ENCODE measurements at places on chromosomes 3 and 15.

- DNase-seq = no peak
These were observed 281.6 kb upstream of the TMCO5A start for GRCh38 chr15:37652646-37653417.

DNA sequence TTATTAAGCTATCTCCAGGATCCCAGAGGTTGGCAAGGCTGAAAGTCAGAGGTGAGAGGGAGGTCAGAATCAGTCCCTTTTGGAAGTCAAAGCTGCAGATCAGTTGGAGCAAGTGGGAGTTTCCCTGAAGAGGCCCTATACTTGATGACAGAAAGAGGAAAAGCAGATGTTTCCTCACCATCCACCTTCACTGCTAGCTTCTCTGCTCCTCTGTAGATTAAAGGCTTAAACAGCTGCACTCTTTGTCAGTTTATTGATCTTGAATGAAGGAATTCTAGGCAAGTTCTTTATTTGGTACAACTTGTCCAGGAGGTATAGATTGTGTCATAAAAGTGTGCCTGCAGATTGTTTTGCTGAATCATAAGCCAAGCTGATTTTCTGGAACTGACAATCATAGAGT lies 408.2 kb upstream of the TGFBR2 start:
- DNase-seq = no peak

DNA sequence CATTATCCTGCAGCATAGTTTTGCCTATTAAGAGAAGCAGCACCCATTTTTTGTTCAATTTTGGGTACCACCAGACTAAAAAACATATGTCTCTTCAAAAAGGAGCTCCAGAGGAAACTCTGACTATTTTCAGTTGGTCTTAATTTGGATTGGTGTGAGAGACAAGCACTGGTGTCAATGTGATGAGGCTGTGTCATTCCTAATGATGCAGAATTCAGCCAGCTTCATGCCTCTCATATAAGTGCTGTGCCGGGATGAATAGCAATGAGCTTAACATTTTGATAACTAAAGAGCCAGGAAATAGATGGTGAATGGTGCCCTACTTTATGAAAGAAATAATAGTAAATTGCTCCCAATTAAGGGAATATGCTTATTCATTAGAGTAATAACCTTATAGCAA lies 15.9 kb downstream of the POPDC2 start:
- DNase-seq = no peak

DNA sequence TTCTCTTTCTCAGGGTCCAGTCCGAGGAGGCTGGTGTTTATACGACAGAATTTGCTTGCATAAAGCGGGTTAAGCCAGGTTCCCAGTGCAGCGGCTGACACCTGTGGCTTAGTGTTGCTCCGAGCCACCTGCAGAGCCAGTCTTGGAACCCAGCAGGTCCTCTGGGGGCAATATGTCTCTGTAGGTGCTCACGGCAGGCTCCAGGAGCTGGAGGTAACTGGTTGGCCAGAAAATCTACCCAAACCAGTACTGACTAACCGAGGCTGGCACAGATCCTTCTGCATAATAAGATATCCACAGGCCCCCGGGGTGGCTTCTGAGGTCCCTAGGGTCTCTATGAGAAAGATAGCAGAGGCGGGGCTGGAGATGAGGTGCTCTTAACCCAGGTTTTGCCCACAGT lies 3.2 kb downstream of the MGLL start:
- no peak for DNase-seq

DNA sequence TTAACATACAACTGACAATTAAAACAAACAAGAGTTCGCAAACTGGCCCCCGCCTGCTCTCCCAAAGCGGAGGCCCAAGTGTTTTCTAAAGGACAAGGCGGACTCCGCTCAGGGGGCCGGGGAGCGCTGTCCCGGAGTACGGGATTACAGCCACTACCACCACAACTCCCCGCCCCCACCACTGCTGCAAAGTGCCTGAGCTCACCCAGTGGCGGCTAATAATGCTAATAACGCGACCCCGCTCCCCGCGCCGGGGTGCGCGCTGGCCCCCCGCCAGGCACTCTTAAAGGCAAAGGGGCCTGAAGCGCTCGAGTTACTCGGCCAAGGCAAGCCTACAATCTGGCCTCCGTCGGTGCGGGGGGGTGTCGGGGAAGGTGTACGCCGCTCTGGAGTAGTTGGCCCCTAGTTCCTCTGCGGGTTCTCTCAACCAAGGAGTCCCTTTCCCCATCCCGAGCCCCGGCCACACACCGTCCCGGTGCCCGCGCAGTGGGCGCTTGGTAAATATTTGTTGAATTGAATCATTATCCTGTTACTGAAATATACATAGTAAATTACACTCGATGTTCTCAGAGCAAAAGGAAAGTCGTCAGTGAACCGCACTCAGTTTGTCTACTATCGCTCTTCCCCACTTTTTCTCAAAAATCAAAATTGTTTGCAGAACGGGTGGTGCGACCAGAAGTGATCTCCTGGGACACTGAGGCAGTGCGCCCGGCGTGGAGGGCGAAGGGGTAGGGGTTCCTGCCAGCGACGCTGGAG lies 827 bp downstream of the WNT5A start:
- peak; percentile 53 for DNase-seq

GRCh38 chr3:139107424-139108252 lies 62.9 kb upstream of the PRR23C start:
- no peak for DNase-seq

GRCh38 chr3:142863010-142863817 lies 25.7 kb downstream of the PCOLCE2 start:
- DNase-seq = no peak

DNA sequence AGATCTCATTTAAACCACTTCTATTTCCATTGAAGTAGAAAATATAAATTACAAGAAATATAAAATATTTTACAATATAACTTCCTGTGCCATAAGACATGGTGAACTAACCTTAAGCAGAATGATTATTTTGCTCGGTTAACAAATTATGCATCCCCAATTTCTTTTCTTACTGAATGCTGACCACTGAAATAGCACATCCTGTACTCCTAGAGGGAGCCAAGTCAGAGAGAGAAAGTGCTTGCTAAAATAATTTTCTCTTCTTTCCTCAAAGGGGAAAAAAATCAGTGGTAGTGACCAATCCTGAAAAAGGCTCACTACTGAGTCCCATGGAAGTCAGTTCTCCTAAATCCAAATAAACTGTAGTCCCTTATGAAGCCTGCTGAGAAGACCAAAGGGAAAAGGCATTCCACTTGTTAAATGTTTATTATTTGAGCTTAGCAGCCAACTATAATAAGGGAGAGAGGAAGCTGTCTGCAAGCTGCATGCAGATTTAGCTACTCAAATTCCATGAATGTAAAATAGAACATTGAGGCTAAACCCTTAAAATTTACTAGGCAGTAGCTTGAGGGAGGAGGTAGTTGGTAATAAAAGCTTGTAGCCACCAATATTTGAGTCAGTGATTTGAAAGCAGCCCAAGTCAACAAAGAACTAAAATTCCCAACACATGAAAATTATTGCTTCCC lies 33.1 kb downstream of the CEP152 start:
- no peak for DNase-seq

DNA sequence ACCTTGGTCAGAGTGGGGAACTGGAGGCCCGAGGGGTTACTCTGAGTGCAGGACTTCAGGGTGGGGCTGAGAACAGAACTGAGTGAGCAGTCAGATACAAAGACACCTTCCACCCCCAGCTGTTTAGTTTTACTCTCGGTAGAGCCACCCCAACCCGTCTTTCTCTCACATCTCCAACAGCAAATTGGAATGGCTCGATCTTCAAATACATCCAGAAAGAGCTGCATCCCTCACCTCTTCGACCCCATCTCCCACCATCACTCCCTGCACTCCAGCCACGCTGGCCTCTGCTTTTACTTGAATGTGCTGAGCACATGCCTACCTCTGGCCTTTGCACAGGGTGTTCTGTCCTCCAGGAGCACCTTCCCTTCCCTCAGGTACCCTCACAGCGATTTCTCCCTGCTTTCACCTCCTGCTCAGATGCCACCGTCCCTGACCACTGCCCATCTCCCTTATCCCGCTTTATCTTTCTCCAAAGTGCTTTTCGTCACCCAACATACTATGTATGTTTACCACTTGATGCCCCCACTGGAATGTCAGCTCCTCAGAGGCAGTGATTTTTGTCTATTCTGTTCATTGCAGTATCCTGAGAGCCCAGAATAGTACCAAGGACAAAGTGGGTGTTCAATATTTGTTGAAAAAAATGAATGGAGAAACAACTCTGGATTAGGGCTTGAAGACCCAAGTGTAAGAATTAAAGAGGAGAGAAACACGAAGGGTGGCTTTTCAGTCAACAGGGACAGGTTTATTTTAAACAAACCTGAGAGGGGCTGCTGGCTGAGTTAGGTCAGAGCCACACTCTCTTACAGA lies 4.4 kb downstream of the CHCHD4 start:
- DNase-seq = no peak

DNA sequence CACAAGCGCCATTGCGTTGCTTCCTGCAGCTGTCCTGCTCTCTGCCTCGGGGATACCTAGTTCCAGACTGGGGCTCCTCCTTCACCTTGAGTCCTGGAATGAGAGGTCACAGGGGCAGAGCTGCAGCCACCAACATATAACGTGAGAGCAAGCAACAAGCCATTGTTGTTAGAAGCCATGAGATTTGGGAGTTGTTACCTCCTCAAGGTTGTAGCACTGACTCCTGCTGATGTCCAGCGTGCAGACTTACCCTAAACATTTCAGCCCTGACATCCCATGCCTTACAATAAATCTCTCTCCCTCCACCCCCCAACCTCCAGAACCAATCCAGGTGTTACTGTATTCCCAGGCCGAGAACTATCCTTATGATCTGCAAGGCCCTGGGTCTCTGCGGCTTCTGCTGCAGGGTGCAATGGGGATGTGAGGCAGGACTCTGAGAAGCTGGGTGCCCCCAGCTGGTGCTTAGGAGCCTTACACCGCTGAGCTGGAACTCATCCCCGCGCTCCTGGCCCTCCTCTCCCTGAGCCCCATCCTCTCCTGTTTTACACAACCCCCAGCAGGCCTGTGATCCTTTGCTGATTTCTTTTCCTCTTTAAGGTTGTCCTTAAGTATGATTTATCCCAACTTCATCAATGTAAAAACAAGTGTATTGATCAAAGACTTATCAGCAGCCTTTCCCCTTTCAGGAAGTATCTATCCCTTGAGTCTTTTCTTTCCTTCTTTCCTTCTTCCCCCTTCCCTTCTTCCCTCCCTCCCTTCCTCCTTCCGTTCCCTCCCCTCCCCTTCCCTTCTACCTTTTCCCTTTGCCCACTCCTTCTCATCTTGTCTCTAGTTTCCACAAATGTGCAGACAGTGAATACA lies 84.2 kb upstream of the ABHD2 start:
- no peak for DNase-seq

DNA sequence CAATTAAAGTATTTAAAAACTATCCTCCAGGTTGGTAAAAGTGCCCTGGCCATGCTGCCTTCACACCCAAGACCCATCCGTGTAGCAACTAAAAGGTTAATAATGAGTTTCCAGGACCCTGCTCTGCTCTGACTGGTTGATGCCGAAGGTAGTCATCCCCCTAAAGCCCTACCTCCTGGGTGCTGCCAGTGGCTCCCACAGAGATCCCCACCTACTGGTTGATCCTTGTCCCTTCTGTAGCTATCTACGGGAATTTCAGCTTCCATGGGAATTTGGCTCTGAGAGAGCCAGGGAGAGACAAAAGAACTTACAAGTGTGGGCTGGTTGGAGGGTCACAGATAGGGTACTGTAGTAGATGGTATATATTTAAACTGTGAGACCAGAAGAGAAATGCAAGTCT lies 110.6 kb upstream of the NANOGP8 start:
- no peak for DNase-seq

DNA sequence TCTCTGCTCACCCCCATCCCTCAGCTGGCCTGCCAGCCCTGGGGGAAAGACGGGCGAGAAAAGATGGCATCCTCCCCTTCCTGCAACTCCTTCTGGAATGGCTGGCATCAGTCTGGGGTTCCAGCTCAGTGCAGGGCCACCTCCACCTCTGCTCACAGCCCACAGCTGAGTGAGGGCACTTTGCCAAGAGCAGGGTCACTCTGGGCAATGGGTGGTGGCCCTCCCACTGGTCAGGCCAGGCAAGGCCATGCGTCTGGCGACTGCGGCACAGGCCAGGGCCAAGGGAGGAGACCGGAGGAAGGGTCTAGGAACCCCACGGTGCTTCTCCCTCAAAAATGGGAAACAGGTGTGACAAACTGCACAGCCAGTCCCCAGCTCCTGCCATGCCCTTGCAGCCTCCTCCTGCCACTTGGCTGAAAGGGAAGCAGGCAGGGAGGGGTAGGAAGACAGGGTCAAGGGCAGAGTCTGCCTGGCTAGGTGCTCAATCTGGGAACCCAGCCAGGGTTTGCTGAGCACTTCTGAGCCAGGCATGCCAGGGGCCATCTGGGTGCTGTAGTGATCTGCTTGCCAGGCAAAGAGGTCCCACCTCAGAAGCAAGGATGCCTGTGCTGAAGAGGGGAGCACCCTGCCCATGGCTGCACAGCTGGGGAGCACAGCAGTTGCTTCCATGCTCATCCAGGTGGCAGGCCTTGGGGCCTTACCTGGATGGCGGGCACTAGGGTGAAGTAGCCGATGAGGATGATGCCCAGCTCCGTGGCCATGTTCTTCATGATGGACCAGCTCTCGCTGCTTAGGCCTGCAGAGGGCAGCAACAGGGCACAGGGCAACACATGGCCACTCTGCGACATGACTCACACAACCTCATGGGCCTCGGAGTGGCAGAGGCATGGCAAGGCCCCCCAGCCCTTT lies 41.2 kb downstream of the PTPN23 start:
- DNase-seq = no peak
